ENCODE measurements at places on chromosomes 4 and X.

- no peak for DNase-seq
Observed at GRCh38 chr4:91830681-91831395, 472.9 kb upstream of the GRID2 start.

- DNase-seq, result no peak
Observed at GRCh38 chrX:68658530-68658929, 11.1 kb downstream of the STARD8 start.

DNA sequence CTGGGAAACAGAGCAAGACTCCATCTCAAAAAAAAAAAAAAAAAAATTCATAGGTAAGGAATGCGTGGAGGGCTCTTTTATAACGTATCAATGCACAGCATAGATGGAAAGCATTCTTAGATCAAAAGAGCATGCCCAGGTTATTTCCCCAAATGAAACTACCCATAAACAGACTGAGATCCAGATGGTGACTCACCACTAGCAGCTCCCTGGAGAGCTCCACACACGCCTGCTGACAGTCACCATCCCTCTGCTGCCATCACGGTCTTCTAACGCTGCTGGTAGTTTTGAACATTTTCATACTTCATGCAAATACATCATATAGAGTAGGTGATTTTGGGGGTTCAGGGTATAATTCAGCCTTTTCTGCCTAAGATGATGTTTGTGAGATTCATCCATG lies 136.9 kb downstream of the ASMT start:
- DNase-seq, result no peak

DNA sequence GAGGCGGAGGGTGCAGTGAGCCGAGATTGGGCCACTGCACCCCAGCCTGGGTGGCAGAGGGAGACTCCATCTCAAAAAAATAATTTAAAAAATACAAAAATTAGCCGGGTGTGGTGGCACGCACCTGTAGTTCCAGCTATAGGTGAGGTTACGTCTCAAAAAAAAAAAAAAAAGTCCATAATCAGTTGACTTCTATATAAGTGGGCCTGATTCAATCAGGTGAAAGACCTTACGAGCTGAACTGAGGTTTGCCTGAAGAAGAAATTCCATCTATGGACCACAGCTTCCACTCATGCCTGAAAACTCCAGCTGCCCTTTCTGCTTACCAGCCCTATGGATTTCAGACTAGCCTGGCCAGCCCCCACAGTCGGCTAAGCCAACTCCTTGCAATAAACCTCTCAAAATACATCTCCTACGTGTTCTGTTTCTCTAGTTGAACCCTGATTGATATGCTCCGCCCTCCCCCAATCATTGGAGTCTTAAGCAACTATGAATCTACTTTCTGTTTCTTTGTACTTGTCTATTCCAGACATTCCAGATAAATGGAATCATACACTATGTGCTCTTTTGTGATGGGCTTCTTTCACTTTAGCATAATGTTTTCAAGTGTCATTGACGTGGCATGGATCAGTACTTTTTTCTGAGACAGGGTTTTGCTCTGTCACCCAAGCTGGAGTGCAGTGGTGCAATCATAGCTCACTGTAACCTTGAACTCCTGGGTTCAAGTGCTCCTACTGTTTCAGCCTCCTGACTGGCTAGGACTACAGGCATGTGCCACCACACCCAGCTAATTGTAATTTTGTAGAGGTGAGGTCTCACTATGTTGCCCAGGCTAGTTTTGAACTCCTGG lies 36.6 kb downstream of the SAT1 start:
- no peak for DNase-seq

DNA sequence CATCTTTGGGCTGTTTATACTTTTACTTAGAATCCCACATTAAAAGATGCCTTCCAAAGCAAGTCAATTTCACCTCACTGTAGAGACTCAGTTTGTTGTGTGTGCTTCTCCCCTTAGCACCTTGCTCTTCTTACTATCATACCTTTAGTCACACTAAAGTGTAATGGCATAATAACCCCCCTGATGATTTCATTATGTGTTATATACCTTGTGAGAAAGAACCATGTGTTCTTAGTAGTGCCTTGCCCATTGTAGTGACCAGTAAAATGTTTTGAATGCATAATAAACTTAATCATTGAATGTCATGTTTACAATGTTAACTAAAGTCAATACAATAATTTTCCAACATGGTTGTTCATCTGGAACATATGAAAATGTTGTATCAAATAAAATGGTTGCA lies 1621.9 kb downstream of the PCDH7 start:
- DNase-seq, result no peak

GRCh38 chr4:101910786-101911373 lies 120.3 kb downstream of the BANK1 start:
- no peak for DNase-seq

All from right hindlimb (tissue), 1 donor.